ENCODE measurements at places on chromosomes 7 and 10.

GRCh38 chr7:133024596-133024995, 57.3 kb downstream of the CHCHD3 start:
- DNase-seq, result no peak

- DNase-seq, result no peak
Measured at GRCh38 chr7:146002431-146003078, 114.0 kb upstream of the CNTNAP2 start.

GRCh38 chr10:43957267-43958070, 308.8 kb upstream of the ZNF32 start:
- no peak for DNase-seq

DNA sequence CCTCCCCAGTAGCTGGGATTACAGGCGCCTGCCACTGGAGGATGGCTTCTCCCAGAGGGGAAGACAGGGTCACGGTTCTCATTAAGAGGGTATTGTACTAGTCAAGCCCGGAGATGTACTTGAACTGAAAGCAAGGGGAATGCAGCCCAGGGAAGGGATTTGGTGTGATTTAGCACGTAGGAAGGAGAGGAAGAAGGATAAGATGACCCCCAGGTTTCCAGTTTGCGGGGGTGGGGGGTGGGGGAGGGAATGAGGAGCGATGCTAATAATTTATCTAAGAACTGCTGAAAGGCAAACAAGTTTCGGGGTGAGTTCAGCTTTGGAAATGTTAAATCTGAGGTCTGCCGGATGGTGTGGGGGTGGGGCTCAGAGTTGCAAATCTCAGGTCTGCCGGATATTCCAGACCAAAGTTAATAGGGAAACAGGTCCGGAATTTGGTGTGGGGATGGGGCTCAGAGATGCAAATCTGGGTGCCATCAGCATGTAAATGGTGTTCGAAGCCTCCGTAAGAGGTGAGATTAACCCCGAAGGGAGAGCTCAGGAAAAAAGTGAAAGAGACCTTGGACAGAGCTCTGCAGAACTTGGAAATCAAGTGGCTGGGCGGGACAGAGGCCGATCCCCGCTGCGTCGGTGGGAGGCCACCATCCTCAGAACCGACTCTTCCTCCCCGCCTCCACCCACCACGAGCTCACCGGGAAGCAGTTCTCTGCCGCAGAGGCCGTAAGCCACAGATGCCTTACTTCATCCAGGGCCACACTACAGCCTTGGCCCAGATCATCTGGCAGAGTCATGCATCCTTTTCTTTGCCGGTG, 1.6 kb upstream of the SEPHS1 start:
- no peak for DNase-seq

DNA sequence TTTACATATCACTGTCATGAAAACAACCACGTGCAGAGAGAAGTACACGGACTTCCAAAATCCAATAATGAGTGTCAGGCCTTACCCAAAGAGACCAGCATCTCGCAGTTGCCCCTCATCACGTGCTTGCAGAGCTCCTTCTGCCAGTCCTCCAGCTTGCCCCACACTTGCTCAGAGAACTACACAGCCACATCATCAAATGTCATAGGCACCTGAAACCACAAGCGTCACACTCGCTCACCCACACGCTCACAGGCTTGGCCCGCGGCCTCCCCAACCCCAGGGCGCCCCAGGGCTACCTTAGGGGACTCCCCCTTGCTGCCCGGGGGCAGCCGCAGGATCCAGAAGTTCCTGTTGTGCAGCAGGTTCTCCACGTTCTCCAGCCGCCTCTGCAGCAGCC, 123.4 kb upstream of the ZNF746 start:
- no peak for DNase-seq

DNA sequence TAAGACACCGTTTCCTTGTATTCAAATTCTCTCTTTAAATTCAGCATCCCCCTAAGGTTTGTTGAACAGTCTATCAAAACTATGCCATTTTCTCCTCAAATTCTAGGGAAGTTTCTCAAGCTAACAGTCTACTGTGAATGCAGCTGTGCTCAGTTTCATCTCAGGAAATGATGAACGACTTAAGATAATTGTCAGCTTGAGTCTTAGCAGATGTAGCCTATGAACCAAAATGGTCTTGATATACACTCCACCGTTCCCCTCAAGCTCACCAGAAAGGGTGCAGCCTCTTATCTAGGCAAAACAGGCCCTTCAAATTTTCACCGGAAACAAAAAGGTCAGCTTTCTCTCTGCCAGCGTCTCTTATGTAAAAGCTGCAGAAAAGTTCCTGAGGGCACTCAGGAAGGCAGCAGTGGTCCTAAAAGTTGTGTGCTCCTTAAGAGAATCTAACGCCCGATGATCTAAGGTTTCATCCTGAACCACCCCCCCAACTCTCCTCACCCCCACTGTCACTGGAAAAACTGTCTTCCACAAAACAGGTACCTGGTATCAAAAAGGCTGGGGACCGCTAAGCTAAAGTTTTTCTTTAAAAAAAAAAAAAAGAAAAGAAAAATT, 2.1 kb downstream of the DNAJC9 start:
- no peak for DNase-seq

- DNase-seq, result no peak
Measured at GRCh38 chr7:15687546-15688278, 1.2 kb upstream of the MEOX2 start.

- no peak for DNase-seq
Measured at GRCh38 chr10:107022600-107023354, 141.7 kb downstream of the SORCS1 start.

- DNase-seq, result no peak
Measured at GRCh38 chr10:97631098-97631497, 2.2 kb downstream of the MORN4 start.

DNA sequence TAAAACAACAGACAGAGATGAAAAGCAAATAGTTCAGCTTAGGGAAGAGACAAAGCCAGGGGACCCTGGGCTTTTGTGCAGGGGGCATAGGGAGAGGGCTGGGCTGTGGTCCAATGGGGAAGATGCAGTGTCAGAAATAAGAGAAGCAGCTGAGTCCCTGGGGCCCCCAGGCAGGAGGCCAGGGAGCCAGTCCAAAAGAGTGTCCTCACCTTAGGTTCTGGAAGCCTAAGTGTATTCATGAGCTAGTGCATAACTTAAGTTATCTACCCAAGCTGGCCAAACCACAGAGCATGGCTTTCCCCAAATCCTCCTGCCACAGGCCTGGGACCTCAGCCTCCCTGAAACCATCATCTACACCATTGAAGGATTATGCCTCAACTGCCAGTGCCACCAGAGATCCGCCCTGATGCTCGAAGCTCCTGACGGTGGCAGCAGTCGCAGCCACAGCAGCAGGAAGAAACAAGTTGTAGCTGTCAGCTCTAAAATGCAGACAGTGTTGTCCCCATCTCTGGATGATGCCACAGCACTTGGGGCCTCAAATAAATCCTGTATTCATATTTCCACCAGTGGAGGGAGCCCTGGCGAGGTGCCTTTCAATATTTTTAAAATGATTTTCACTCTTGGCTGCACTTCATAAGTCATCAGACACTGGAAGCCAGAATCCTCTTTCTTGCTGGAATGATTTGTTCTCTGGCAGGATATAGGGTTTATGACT, 574.6 kb downstream of the GRID1 start:
- no peak for DNase-seq

- DNase-seq, result no peak
Measured at GRCh38 chr10:73644015-73644743, 2.9 kb upstream of the MYOZ1 start.

- DNase-seq, result no peak
Measured at GRCh38 chr10:117334926-117335325, 40.3 kb downstream of the PDZD8 start.

- DNase-seq, result no peak
Measured at GRCh38 chr10:109587366-109587765, 335.9 kb downstream of the XPNPEP1 start.

DNA sequence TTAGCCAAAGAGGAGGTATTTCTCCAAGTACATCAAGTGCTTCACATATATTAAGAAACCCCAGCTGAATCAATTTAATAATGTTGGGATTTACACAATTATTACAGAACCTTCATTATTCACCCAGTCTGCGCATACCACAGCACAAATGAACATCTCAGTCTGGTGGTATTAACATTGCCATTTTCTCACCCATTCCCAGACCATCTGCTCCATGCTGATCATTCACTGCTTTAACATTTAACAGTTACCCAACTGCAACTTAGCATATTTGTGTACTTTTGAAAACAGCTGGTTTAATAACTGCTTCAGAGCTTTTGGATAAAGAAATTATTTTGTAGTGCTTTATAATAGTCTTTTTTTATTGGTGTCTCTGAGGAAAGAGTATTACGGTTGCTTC, 1072.1 kb downstream of the NXPH1 start:
- DNase-seq, result no peak

- no peak for DNase-seq
Measured at GRCh38 chr7:107909445-107909844, 18.5 kb downstream of the DLD start.

GRCh38 chr10:127385066-127385465, 164.0 kb upstream of the NPS start:
- no peak for DNase-seq

- DNase-seq, result peak; percentile 96
Measured at GRCh38 chr10:25083546-25084111, 67.2 kb downstream of the THNSL1 start.

DNA sequence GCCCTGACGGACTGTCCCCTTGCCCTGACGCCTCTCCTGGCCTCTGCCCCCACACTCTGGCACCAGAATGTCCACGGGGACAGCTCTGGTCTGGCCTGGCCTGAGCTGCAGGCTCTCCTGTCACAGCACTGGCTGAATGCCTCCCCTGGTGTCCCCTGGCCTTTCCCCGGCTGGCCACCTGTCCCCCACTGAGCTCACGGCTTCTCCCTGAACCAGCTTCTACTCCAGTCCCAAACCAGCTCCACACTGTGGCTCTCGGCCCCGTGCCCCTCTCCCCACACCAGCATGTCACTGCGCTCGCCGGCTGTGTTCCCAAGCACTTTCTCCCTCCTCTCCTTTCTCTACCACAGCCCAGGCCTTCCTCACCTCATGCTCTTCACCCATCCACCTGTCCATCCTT, 386.4 kb downstream of the DNAJB6 start:
- no peak for DNase-seq

- no peak for DNase-seq
Measured at GRCh38 chr7:147756300-147756699, 834.3 kb upstream of the C7orf33 start.

DNA sequence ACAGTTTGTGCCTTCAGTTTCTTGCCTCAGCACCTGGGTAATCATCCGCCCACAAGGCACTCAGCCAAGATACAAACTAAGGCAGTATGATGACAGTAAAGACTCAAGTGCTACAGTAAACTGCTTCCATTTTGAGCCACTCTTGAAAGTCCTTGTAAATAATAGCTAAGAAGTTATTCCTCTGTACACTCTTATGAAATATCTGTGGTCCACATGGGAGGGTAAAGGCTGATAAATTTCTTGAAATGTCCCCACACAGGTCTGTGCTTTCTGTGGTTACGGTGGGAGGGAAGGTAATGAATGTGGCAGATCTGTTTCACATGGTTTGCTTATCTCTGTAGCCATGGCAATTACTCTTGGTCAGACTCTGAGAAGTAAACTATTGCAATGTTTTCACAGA, 551.0 kb upstream of the ZWINT start:
- DNase-seq, result no peak

GRCh38 chr10:123309731-123310130, 155.5 kb downstream of the BUB3 start:
- DNase-seq, result no peak

GRCh38 chr7:148214101-148214500, 376.5 kb upstream of the C7orf33 start:
- no peak for DNase-seq

DNA sequence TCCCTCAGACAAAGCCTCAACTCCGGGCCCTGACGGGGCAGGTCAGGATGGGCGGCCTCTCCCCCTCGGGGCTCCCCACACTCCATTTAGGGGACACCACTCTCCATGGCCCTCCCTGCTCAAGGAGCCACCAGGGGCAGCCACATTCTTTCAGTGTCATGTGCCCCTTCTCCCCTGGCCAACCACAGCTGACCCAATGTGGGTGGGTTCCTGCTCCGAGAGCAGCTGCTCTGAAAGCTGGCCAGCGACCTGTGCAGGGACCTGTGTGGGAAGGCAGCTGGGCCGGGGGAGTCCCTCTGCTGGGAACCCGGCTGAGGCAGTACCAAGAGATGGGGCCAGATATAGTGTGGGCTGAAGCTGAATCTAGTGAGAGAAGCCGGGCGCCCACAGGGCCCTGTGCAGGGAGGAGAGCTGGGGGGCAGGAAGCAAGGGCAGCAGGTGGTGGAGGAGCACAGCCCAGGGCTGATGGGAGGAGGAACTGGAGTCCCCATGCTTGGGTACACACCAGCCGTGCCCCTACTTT, 40.6 kb upstream of the NPFFR1 start:
- DNase-seq, result no peak

- no peak for DNase-seq
Measured at GRCh38 chr10:122777515-122778059, 68.1 kb downstream of the CUZD1 start.

GRCh38 chr10:113539789-113540188, 13.1 kb upstream of the HABP2 start:
- no peak for DNase-seq

GRCh38 chr7:120280743-120281142, 7.8 kb downstream of the KCND2 start:
- DNase-seq, result no peak

- DNase-seq, result no peak
Measured at GRCh38 chr10:95290461-95291364, at the start of gene PDLIM1. Gene PDLIM1, minus strand, starts transcription at chr10:95291003. Its CDS starts 88 bp downstream, at chr10:95290915.
